ENCODE measurements at places on chromosomes 5 and 9.

DNA sequence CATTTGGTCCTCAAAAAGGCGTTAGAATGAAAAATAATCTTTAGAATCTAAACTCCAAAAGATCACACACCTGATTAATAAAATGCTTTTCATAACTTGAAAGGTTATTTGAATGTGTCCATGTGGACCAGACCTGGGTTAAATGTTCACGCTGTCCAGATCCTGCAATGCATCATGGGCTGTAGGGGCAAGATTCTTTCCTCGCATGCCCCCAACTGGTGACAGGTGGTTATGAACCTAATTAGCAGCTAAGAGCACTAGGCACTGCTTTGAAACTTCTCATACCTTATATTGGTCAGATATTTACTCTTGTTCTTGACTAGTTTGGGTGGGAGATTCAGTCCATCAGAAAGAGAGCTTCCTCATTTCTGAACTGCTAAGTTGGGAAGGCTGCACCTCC is 19.3 kb upstream of the PIP5K1B start:
- no peak for DNase-seq

- DNase-seq = no peak
Measured at GRCh38 chr9:111806259-111806658, 11.5 kb upstream of the SHOC1 start.

- DNase-seq = no peak
Measured at GRCh38 chr5:142830241-142831008, 60.2 kb downstream of the ARHGAP26 start.

DNA sequence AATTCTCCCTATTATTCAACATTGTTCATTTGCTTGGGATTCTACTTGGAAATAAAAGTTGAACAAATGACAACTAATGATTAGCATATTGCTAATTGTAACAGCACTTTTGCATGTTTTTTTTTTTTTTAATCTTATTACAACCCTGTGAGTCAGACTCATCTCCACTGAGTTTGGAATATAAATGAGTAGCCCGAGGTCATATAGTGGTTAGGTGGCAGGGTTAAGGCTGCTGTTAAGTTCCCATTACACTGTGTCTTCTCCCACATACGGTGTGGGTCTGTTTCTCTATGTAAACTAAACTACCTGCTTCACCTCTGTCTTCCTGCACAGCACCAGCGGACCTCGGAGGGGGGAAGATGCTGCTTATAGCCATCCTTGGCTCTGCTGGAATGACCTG is 92.4 kb downstream of the EQTN start:
- no peak for DNase-seq

DNA sequence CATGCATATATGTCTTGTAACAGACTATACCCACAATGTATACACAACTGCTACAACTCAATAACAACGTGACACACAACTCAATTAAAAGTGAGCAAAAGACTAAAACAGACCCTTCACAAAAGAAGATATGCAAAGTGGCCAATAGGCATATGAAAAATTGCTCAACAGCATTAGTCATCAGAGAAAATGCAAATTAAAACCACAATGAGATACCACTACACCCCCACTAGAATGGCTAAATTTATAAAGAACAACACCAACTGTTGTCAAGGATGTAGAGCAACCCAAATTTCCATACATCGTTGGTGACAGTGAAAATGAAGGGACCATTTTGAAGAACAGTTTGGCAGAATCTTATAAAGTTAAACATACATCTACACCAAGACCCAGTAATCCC is 38.9 kb downstream of the GABRB2 start:
- no peak for DNase-seq
